ENCODE measurements at places on chromosomes 12 and 14. TPM values are rescaled to one million over a fixed set of nuclear protein-coding genes. Genes with fewer than 3 reads are reported as not detected.

- no peak for DNase-seq
These were observed 200.8 kb upstream of the KRR1 start for GRCh38 chr12:75712223-75712622.

DNA sequence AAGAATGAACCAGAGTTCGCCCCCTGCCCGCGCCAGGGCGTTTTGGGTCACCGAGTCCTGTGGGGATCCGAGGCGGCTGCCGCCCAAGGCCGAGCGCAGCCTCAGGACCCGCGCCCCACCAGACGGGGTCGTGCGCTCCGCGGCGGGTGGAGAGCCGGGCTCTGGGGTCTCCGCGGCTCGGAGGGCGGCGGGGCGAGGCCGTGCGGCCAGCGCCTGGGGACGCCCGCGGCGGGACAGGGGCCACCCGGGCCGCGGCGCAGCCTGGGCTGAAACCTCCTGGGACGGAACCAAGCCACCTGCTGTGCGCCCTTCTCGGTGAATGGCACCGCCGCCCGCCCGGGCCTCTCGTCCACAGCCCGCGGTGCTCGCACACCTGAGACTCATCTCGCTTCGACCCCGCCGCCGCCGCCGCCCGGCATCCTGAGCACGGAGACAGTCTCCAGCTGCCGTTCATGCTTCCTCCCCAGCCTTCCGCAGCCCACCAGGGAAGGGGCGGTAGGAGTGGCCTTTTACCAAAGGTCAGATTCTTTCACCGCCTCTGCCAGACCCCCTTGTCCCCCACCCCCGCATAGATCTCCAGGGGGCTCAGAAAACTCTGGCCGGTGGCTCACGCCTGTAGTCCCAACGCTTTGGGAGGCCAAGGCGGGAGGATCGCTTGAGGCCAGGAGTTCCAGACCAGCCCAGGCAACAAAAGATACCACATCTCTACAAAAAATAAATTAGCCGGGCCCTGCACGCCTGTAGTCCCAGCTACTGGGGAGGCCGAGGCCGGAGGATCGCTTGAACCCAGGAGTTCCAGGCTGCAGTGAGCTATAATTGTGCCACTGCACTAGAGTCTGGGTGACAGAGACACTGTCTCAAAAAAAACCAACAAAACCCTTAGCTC lies 901 bp downstream of the B3GNT4 start:
- peak; percentile 54 for DNase-seq

DNA sequence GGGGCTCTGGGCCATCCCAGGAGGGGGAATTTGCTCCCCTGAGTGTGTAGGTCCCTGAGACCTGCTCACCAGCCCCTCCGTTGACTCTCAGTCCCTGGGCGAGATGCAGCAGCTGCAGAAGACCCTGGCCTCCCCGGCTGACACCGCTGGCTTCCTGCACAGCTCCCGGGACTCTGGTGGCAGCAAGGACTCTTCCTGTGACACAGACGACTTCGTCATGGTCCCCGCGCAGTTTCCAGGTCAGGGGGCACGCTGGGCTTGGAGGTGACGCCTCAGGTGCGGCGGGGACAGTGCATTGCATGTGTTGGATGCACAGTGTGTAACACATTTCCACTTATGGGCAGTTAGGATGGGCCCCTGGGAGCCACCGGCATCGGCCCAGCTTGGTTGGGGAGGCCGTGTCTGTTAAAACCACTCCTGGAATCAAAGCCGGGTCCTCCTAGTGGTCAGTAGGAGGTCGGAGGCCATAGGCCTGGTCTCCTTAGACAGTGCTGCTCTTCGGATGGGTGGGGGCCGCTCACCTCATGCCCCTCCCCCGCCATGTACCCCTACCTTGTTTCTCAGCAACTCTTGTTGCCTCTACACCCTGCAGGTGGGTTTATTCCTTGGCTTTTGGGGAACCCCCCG lies 17.1 kb upstream of the PUS1 start:
- DNase-seq: no peak

- DNase-seq: no peak
These were observed 177.6 kb downstream of the CAND1 start for GRCh38 chr12:67446716-67447115.

DNA sequence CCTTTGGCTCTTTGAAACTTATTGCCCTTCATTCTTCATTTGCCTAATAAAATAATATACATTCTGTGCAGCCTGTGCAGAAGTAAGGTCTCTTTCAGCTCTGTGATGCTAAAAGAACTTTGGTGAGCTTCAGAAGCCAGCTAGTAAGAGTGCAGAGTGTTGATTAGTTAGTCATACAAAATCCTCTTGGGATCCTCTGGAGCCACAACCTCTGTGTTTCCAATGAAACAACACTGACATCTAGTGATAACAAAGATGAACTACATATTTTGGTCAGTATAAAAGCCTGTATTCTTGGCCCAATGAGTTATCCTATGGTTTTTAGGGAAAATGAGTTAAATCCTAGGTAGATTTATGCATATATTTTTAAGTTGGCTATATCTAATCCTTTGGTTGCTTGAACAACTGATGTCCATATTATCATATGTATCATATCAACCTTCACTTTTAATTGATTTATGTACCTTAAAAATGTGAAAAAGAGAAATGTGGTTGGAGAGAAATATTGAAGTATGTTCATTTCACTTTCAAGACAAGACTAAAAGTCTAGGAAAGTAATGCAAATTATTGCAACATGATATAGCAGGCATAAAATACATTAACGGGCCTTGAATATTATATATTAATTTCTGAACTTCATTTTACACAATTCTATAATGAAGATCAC lies 158.4 kb downstream of the KLHL28 start:
- DNase-seq: no peak

GRCh38 chr14:23120541-23121251 lies 1.6 kb upstream of the CEBPE start:
- DNase-seq: peak; percentile 90

DNA sequence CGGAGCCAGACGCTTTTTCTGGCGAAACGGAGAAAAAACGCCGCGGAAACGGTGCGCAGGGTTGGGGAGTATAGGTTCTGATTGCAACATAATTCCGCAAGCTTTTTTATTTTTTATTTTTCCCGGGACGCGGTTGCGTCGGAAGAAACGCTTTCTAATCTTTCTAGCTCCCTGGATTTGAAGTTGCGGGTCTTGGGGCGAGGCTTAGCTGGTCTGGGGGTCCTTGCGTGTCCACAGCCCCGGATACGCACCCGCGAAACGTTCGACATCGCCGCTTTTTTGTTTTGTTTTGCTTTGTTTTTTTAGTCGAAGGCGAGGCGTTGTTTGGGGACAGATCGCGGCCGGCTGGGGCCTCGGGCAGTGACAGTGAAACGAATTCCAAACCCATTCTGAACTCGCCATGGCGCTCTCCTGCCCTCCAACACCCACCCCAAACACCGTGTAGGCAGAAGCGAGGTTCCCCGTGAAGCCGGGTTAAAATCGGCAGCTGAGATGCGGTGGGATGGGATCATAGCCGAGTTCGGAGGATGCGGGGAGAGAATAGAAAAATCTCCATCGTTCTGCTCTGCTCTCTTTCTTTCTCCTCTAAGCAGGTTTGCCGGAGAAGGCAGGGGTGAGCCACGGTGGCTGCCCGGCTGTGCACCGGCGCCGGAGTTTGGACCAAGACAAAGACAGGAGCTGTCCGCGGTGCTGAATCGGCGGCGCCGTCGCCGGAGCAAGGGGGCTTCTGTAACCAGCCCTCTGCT lies 8.1 kb upstream of the LHX5 start:
- DNase-seq: peak; percentile 36

GRCh38 chr12:64670019-64670418 lies 59.7 kb downstream of the RASSF3 start:
- DNase-seq: no peak

- no peak for DNase-seq
These were observed 1047.5 kb upstream of the FLRT2 start for GRCh38 chr14:84482256-84483071.

DNA sequence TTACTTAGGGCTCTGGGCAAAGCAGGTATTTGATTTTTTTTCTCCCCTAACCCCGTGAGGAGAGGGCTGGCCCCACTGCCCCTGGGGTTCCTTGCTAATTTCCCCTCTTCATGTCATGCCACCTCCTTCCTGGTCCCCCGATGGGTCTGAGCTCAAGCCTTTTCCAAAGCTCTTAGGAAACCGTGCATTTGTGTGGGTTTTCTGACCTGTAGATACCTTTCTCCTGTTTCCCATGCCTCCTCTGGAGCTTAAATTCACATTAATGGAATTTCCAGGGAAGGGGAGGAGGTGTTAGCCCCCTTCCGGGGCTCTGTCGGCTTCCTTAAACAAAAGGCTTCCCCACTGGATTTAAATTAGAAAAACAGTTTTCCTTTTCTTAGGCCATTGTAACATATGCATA lies 12.6 kb downstream of the SFSWAP start:
- no peak for DNase-seq

DNA sequence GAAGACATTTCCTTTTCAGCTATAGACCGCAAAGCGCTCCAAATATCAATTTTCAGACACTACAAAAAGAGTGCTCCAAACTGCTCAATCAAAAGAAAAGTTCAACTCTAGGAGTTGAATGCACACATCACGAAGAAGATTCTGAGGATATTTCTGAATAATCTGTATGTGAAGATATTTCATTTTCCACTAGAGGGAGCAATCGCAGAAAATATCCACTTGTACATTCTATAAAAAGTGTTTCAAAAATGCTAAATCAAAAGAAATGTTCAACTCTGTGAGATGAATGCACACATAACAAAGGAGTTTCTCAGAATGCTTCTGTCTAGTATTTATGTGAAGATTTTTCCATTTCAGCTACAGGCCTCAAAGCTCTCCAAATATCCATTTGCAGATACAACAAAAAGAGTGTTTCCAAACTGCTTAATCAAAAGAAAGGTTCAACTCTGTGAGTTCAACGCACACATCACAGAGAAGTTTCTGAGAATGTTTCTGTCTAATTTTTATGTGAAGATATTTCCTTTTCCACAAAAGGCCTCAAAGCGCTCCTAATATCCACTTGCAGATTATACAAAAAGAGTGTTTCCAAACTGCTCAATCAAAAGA lies 643.8 kb upstream of the ALG10B start:
- DNase-seq: no peak

DNA sequence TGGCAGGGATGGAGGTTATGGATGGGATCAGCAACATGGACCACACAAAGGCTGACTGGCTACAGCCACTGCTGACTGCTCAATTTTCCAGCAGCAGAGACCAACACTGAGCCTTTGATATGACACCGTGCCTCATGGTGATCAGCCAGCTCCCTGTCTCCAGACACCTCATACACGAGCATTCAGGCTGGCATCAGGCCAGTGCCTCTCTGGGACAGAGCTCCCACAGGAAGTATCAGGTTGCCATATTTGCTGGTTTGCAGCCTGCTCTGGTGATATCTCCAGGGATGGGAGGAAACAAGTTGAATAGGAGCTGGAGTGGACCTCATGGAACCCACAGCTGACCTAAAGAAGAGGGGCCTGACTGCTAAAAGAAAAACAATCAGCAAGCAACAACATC lies 471.2 kb upstream of the ATXN7L3B start:
- DNase-seq: no peak

GRCh38 chr12:57049119-57049446 lies 846 bp downstream of the MYO1A start:
- DNase-seq: no peak

DNA sequence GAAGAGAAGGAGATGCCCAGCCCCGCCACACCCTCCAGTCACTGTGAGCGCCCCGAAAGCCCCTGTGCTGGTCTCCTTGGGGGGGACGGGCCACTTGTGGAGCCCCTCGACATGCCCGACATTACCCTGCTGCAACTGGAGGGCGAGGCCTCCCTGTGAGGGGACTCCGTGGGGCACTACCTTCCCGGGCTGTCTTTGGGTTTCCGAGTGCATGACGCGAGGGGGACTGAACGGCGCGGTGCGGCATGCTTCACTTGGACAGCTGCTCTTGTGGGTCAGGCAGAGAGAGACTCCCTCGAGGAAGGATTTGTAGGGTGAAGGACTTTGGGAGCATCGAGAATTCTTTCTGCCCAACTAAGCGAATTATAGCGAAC lies 1.1 kb downstream of the CCDC184 start:
- DNase-seq: no peak

GRCh38 chr12:12577786-12578185 lies 15.1 kb upstream of the DUSP16 start:
- DNase-seq: no peak

DNA sequence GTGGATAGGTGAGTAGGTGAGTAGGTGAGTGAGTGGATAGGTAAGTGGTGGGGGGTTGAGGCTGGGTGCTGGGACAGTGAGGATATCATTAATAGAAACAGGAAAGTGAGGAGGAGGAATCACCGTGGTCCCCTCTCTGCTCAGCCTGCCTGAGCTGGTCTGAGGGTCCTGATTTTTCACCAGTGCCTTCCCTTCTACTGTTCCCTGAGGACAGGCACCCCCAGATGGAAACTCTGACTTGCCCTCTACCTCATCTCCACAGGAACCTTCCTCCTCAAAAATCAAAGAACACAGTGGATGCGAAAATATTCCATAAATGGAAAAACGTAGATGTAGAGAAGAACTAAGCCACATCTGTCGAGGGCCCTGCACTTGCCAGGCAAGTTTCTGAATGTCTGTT lies 1.9 kb downstream of the GPR68 start:
- DNase-seq: no peak

GRCh38 chr12:640773-641172 lies 22.5 kb downstream of the NINJ2 start:
- no peak for DNase-seq

DNA sequence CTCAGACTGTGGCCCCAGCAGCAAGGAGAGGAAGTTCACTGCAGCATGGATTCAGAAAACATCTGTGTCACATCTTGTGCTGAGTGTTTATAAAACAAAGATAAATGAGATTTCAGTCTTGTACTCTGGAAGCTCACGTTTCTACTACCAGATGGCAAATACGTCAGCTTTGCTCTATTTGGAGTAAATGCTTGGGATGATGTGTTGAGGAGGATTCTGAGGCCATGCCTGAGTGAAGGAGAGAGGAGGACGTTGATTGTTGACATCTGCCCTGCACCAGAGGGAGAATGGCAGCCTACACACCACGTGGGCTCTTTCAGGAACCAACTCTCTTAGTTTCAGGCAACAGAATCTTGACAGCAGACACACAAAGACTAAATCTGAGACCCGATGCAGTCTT lies 188.9 kb downstream of the TMEM132C start:
- no peak for DNase-seq

GRCh38 chr14:69013943-69014782 lies 35.1 kb upstream of the ACTN1 start:
- DNase-seq: no peak

GRCh38 chr14:80233470-80234089 lies 22.3 kb upstream of the DIO2 start:
- no peak for DNase-seq

- no peak for DNase-seq
These were observed 52.7 kb downstream of the CYP46A1 start for GRCh38 chr14:99736603-99737371.

GRCh38 chr12:116759783-116760621 lies 21.9 kb downstream of the RNFT2 start:
- peak; percentile 41 for DNase-seq

The GPR162 gene
- 145 TPM for total RNA-seq

The SRRM4 gene
- total RNA-seq: 183 TPM

The FZD10 gene
- not detected for total RNA-seq

The KRT85 gene
- total RNA-seq: not detected

The HOXC13 gene
- total RNA-seq: not detected

The RD3L gene
- not detected for total RNA-seq

The IAPP gene
- not detected for total RNA-seq

The KRT2 gene
- not detected for total RNA-seq

The DUSP16 gene
- 39.0 TPM for total RNA-seq

The ZC2HC1C gene
- 3.2 TPM for total RNA-seq

The ETNK1 gene
- total RNA-seq: 118 TPM

The PTPRO gene
- 32.5 TPM for total RNA-seq

The DAO gene
- not detected for total RNA-seq

The RNASE1 gene
- not detected for total RNA-seq

The PPP4R4 gene
- 1.6 TPM for total RNA-seq
